ENCODE measurements at places on chromosomes 16 and 17. TPM values are rescaled to one million over a fixed set of nuclear protein-coding genes. Genes with fewer than 3 reads are reported as not detected.

DNA sequence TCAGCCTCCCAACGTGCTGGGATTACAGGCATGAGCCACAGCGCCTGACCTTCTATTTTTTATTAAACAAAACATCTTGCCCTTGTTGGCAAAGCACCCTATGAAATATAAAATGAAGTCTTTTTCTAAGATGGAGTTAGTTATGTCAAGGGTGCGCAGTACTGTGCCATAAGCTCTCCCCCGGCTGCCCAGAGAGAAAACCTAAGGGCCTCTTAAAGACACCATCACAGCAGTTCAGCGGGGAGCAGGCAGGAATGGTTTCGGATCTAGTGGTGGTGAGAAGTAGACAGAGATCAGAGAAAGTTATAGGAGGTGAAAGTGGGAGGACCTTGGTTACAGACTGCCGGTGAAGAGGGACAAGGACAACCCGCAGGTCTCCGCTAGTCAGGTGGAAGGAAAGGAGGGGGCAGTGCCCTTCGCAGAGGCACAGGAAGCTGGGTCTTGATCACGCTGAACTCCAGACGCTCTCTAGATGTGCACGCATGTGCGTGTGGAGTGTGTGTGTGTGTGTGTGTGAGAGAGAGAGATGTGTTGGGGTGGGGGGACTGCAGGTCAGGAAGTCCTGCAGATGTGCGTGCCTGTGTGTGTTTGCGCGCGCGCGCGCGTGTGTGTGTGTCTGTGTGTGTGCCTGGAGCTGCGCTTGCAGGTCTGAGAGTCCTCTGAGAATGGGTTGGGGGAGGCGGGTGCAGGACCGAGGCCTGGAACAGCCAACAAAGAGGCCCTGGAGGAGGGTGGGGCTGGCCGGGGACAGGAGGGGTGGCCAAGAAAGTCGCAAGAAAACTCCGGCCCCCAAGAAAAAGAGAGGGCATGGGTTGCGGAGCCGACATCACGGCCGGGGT, 748 bp upstream of the CMTM3 start:
- no peaks in the 10 kb centered on the region for H3K27me3 ChIP-seq
- H3K4me3 ChIP-seq = no peak overlapping the region
- DNase-seq = peak; percentile 69
- peak overlapping the region; percentile 93 for H3K27ac ChIP-seq

GRCh38 chr17:12118617-12119016, 97.9 kb downstream of the MAP2K4 start:
- H3K27me3 ChIP-seq = no peaks in the 10 kb centered on the region
- peaks cover 14% of the 10 kb centered on the region for H3K36me3 ChIP-seq
- H3K27ac ChIP-seq = no peak overlapping the region
- H3K4me3 ChIP-seq = no peak overlapping the region
- no peak for DNase-seq
- H3K4me1 ChIP-seq = no peaks in the 10 kb centered on the region

- H3K27me3 ChIP-seq = peaks cover 6% of the 10 kb centered on the region
- no peak overlapping the region for H3K4me3 ChIP-seq
- H3K36me3 ChIP-seq = no peaks in the 10 kb centered on the region
Measured at GRCh38 chr17:31394544-31394943, 3.1 kb downstream of the RAB11FIP4 start.

- no peak overlapping the region for H3K27ac ChIP-seq
- no peaks in the 10 kb centered on the region for H3K36me3 ChIP-seq
- H3K27me3 ChIP-seq = no peaks in the 10 kb centered on the region
- DNase-seq = no peak
- no peak overlapping the region for H3K4me3 ChIP-seq
Measured at GRCh38 chr16:76899767-76900166, 291.2 kb upstream of the MON1B start.

DNA sequence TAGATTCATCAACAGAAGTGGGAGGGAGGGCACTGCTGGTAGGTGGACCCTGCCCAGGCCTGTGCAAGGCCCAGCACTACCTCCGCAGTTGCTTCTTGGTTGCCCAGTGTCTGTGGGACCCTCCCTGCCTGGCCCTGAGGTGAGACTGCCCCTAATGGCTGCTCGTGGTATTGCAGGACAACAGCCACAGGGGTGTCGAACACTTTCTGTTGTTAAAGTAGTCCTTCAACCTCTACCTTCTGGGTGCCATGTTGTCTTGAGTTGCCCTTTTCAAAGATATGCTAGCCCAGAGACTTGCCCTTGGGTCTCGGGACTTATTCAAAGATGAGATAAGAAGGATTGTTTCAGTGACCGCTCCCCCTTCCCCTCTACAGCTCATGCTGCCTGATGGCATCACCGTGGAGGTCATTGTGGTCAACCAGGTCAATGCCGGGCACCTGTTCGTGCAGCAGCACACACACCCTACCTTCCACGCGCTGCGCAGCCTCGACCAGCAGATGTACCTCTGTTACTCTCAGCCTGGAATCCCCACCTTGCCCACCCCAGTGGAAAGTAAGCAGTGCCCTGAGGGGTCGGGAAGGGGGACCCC, 29.1 kb downstream of the AKAP1 start:
- no peaks in the 10 kb centered on the region for H3K4me1 ChIP-seq
- H3K27ac ChIP-seq = no peak overlapping the region
- no peaks in the 10 kb centered on the region for H3K27me3 ChIP-seq
- no peak overlapping the region for H3K4me3 ChIP-seq
- peaks cover 62% of the 10 kb centered on the region for H3K36me3 ChIP-seq
- peak; percentile 42 for DNase-seq

- no peaks in the 10 kb centered on the region for H3K36me3 ChIP-seq
- peak overlapping the region; percentile 96 for H3K27ac ChIP-seq
- DNase-seq = no peak
Measured at GRCh38 chr17:68257934-68258333, 10.1 kb downstream of the AMZ2 start.

GRCh38 chr17:10702574-10702973, 5.2 kb downstream of the ADPRM start:
- H3K27me3 ChIP-seq = no peaks in the 10 kb centered on the region
- no peak for DNase-seq
- peaks cover 26% of the 10 kb centered on the region for H3K4me1 ChIP-seq
- H3K27ac ChIP-seq = no peak overlapping the region
- no peak overlapping the region for H3K4me3 ChIP-seq

GRCh38 chr16:88839745-88840599, 16.8 kb downstream of the GALNS start:
- no peaks in the 10 kb centered on the region for H3K4me1 ChIP-seq
- no peaks in the 10 kb centered on the region for H3K27me3 ChIP-seq
- H3K4me3 ChIP-seq = no peak overlapping the region
- no peak overlapping the region for H3K27ac ChIP-seq
- H3K36me3 ChIP-seq = peaks cover 10% of the 10 kb centered on the region
- DNase-seq = no peak

DNA sequence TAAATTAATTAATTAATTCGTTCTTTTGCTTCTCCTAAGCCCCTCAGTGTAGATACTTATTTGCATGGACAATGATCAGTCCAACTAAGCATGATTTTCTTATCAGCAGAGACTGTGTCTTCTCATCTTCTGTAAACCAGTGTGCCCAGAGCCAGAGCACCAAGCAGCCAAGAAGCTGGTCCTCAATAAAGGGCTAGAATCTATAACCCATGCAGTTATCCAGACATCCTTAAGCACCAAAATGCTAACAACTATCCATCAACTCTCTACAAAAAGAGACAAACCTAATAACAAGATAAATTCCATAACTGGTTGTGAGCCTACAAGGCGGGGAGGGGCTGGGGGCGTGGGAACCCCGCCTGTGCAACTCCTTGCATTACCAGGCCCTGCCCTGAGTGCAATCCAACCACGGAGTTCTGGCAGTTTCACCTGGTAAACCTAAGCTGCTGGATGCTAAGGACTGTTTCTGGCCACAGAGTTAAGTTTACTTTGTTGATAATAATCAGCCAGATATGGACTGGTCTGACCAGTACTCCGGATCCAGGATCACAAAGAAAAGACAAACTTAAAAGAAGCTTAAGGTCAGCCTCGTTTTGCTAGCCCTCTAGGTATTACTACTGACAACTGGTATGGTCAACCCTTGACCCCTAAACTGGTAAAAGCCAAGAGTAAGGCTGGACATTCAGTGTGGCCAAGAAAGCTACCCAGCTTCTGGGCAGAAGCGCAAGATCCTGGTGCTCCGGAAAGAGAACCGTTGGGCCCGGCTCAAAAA, 51.5 kb downstream of the ZFHX3 start:
- peak overlapping the region; percentile 17 for H3K27ac ChIP-seq
- peaks cover 43% of the 10 kb centered on the region for H3K4me1 ChIP-seq
- DNase-seq = peak; percentile 49
- H3K4me3 ChIP-seq = no peak overlapping the region

- no peak overlapping the region for H3K4me3 ChIP-seq
- no peaks in the 10 kb centered on the region for H3K4me1 ChIP-seq
- no peaks in the 10 kb centered on the region for H3K36me3 ChIP-seq
- H3K27ac ChIP-seq = no peak overlapping the region
- DNase-seq = no peak
- H3K27me3 ChIP-seq = no peaks in the 10 kb centered on the region
Measured at GRCh38 chr17:58232707-58233156, 5.7 kb upstream of the LPO start.

DNA sequence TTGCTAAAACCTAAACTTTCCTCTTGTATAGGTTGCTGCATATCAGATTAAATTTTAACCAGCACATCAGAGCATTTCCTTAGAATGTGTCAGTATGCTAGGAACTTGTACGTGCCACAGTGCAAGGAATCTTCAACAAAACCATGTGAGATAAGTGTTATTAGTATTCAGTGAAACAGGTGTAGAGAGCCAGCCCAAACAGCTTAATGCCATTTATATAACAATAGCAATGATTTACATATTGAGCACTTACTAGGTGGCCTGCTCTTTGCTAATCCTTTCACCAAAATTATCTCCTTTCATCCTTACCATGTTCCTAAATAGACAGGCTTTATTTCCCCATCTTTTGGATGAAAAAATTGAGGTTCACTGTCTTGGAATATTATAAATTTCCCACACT, 485.7 kb downstream of the HS3ST4 start:
- no peak overlapping the region for H3K4me3 ChIP-seq
- H3K4me1 ChIP-seq = no peaks in the 10 kb centered on the region
- H3K27ac ChIP-seq = no peak overlapping the region
- no peaks in the 10 kb centered on the region for H3K36me3 ChIP-seq
- H3K27me3 ChIP-seq = no peaks in the 10 kb centered on the region
- DNase-seq = no peak

DNA sequence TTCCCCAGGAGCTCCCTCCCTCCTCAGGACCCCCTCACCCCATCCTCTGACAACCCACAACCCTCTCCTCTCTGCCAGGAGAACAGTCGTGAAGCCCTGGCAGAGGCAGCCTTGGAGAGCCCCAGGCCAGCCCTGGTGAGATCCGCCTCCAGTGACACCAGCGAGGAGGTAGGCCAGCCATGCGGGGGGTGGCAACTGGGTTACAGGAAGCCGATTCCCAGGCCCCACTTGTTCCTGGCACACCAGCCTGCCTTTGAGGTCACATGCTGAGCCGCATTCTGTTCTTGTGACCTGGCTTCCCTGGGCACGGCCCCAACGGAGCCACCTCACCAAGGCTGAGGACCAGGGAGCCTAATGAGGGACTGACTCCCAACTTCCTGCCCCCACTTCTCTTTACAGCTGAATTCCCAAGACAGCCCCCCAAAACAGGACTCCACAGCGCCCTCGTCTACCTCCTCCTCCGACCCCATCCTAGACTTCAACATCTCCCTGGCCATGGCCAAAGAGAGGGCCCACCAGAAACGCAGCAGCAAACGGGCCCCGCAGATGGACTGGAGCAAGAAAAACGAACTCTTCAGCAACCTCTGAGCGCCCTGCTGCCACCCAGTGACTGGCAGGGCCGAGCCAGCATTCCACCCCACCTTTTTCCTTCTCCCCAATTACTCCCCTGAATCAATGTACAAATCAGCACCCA, 7.9 kb downstream of the NAT9 start:
- H3K27ac ChIP-seq = peak overlapping the region; percentile 64
- H3K36me3 ChIP-seq = peaks cover 21% of the 10 kb centered on the region
- peak; percentile 87 for DNase-seq
- no peaks in the 10 kb centered on the region for H3K27me3 ChIP-seq
- peaks cover 14% of the 10 kb centered on the region for H3K4me1 ChIP-seq

DNA sequence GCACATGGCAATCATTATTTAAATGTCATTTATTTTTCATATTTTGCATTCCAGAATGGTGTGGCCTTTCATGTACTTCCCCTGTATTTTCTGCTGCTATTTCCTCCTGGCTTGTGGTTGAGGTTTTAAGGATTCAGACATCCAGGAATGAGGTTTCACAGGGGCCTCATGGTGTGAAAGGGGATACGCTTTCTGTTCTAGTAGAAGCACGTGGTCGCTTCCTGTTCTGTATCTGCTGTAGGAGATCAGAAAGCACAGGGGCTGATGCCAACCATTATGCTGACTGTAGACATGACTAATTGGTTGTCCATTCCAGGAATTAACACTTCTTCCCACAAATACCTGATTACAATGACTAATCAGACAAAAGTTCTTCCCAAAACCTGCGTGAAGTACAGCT, 405.9 kb downstream of the SHISA9 start:
- H3K27ac ChIP-seq = no peak overlapping the region
- H3K27me3 ChIP-seq = no peaks in the 10 kb centered on the region
- no peaks in the 10 kb centered on the region for H3K36me3 ChIP-seq
- no peaks in the 10 kb centered on the region for H3K4me1 ChIP-seq

GRCh38 chr17:50558091-50558490, 2.4 kb upstream of the CACNA1G start:
- H3K4me3 ChIP-seq = no peak overlapping the region
- peak; percentile 53 for DNase-seq

DNA sequence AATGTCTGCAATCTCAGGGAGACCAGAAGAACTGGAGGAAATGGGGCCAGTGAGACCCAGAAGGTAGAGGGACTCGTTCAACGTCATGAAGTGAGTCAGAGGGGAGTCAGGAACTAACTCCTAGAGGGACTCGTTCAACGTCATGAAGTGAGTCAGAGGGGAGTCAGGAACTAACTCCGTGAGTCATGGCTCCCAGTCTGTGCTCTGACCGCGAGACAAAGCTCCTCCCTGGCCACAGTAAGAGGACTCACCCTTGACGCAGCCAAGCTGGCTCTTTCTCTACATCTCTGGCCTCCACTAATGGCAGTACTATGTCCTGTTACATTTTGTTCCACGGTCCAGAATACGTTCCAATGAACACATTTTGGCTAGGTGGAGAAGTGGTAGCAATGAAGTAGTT, 902.5 kb downstream of the KCNJ2 start:
- no peak overlapping the region for H3K4me3 ChIP-seq
- H3K27ac ChIP-seq = no peak overlapping the region
- no peaks in the 10 kb centered on the region for H3K36me3 ChIP-seq
- no peaks in the 10 kb centered on the region for H3K27me3 ChIP-seq
- DNase-seq = no peak

DNA sequence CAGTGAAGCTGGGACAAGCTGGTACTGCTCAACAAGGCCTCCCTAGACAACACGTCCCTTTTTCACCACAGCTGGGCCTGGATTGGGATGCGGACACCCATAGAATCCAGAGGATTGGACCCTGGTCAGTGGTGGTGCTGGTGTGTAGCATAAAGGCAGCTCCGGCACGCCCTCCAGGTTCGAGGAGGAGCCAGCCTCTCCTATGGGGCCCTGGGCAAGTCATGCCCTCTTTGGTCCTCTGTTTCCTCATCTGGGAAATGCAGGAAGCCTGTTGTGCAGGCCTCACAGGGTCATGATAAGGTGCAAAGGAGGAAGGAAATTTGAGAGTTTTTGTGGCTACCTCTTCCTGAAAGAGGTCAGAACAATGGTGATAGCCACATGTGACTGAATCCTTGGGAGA, 1741.7 kb downstream of the TP53TG3F start:
- H3K27ac ChIP-seq = no peak overlapping the region
- no peak overlapping the region for H3K4me3 ChIP-seq
- H3K4me1 ChIP-seq = no peaks in the 10 kb centered on the region
- DNase-seq = no peak
- H3K36me3 ChIP-seq = no peaks in the 10 kb centered on the region
- no peaks in the 10 kb centered on the region for H3K27me3 ChIP-seq

Gene DNAH2
- total RNA-seq = under 0.01 TPM

Gene TMEM88
- 23.3 TPM for total RNA-seq

Gene ZNF423
- total RNA-seq = 7.4 TPM

Gene PRR29
- total RNA-seq = 5.6 TPM

Gene OR1F1
- total RNA-seq = not detected

Gene CRYBA1
- total RNA-seq = not detected

Gene MYH2
- total RNA-seq = not detected

Gene KRTAP1-1
- not detected for total RNA-seq
